ENCODE measurements at places on chromosomes 13 and 19. TPM values are rescaled to one million over a fixed set of nuclear protein-coding genes. Genes with fewer than 3 reads are reported as not detected.

ENOX1 gene
- 5.3 TPM for total RNA-seq

- no peaks in the 10 kb centered on the region for H3K36me3 ChIP-seq
- H3K27me3 ChIP-seq: no peaks in the 10 kb centered on the region
- no peak overlapping the region for H3K4me3 ChIP-seq
- peak overlapping the region; percentile 59 for H3K27ac ChIP-seq
- no peaks in the 10 kb centered on the region for H3K4me1 ChIP-seq
These were observed 26.7 kb downstream of the RCBTB2 start for GRCh38 chr13:48506092-48506701.

DNA sequence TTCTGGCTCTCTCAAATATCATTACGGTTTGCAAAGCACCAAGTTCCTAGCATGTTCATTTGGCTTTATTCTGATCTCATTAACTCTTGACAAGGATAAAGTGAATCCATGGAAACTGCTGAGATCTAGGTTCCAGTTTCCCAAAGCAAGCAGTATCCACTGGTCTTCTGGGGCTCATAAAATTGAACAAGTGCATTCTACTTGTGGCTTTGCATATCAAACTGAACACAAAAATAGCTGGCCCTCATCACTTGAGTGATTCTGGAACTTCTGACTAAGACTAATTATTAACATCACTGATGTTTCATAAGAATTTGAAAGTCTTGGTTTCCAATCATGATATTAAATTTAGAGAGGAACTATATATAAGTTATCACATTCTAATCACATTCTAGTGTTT, 6.3 kb upstream of the KCTD12 start:
- no peaks in the 10 kb centered on the region for H3K4me1 ChIP-seq
- H3K27me3 ChIP-seq: no peaks in the 10 kb centered on the region
- no peak overlapping the region for H3K4me3 ChIP-seq
- no peak for DNase-seq
- no peak overlapping the region for H3K27ac ChIP-seq

- no peaks in the 10 kb centered on the region for H3K36me3 ChIP-seq
- DNase-seq: no peak
- H3K27me3 ChIP-seq: no peaks in the 10 kb centered on the region
- no peak overlapping the region for H3K4me3 ChIP-seq
- H3K4me1 ChIP-seq: no peaks in the 10 kb centered on the region
These were observed 381.0 kb downstream of the TSHZ3 start for GRCh38 chr19:30968210-30968609.

GRCh38 chr13:114174529-114174961, 4.5 kb upstream of the CFAP97D2 start:
- DNase-seq: no peak
- H3K4me1 ChIP-seq: no peaks in the 10 kb centered on the region
- no peak overlapping the region for H3K4me3 ChIP-seq
- no peak overlapping the region for H3K27ac ChIP-seq
- no peaks in the 10 kb centered on the region for H3K36me3 ChIP-seq
- H3K27me3 ChIP-seq: no peaks in the 10 kb centered on the region

LHB gene
- 5.2 TPM for total RNA-seq

KCNC3 gene
- total RNA-seq: 10.6 TPM

DNA sequence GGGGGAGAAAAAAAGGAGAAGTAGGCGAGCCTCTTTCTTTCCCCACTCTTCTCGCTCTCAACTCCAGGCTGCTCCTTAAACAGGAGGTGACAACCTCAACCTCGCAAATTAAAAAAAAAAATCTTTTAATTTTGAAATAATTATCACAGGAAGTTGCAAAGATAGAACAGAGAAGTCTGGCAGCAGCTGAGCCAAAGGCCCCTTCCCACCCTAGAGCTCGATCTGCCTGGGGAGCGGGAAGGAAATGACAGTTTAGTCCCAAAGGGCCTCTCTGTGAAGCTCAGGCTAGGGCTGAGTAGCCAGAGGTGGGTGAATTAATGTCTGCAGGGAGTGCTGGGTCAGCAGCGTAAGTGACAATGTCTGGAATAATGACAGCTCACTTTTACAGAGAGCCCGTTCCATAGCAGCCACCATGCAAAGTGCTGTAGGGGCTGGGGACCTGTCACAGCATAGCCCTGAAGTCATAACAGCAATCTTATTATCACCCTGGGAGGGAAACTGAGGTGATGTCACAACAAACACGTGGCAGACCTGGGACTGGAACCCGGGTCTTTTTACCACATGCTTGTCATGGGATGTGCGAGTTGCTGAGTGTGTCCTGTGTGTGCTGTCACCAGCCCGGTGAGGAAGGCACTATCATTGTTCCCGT, 8.8 kb upstream of the CD22 start:
- H3K27me3 ChIP-seq: no peaks in the 10 kb centered on the region
- H3K4me1 ChIP-seq: no peaks in the 10 kb centered on the region
- no peaks in the 10 kb centered on the region for H3K36me3 ChIP-seq
- H3K27ac ChIP-seq: no peak overlapping the region

PLIN4 gene
- 13.9 TPM for total RNA-seq

GRCh38 chr19:10228920-10229319, 2.2 kb downstream of the S1PR2 start:
- no peaks in the 10 kb centered on the region for H3K27me3 ChIP-seq
- no peak overlapping the region for H3K4me3 ChIP-seq
- DNase-seq: no peak
- peaks cover 3% of the 10 kb centered on the region for H3K4me1 ChIP-seq

GRCh38 chr13:111005364-111005763, 90.5 kb upstream of the ANKRD10 start:
- DNase-seq: no peak
- no peaks in the 10 kb centered on the region for H3K36me3 ChIP-seq
- H3K4me1 ChIP-seq: peaks cover 3% of the 10 kb centered on the region
- no peak overlapping the region for H3K4me3 ChIP-seq
- peak overlapping the region; percentile 81 for H3K27ac ChIP-seq

BEST2 gene
- not detected for total RNA-seq

NTF4 gene
- 24.4 TPM for total RNA-seq

- H3K4me1 ChIP-seq: no peaks in the 10 kb centered on the region
- no peak overlapping the region for H3K27ac ChIP-seq
- H3K36me3 ChIP-seq: no peaks in the 10 kb centered on the region
These were observed 21.7 kb upstream of the CALM3 start for GRCh38 chr19:46579361-46579879.

GRCh38 chr13:105642511-105642958, 892.9 kb downstream of the EFNB2 start:
- H3K4me3 ChIP-seq: no peak overlapping the region
- no peaks in the 10 kb centered on the region for H3K27me3 ChIP-seq
- no peak for DNase-seq
- no peak overlapping the region for H3K27ac ChIP-seq

DNA sequence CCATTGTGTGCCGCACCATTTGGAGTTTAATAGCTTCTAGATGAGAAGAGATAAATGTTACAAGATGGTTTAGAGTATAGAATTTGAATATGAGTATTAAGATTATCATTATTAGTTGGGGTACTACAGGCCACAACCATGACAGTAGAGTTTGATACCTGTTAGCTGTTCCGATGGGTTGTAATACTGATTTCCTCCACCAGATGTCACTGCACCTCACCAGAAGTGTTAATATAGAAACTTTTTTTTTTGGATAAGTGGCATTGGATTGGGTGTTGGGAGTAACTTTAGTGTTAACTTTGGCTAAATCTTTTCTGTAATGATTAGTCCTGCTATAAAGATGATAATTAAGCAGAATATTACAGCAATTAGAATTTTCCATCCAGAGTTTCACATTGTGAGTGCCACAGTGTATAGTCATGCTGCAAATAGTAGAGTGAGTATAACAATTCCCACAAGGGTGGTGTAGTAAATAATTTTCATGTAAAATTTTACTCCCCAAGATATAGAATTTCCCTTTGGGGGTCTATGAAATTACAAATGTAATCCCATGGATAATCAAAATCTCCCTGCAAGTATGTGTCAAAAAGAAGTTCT, 56.3 kb downstream of the PSG3 start:
- DNase-seq: no peak
- no peaks in the 10 kb centered on the region for H3K36me3 ChIP-seq
- H3K4me3 ChIP-seq: no peak overlapping the region
- no peak overlapping the region for H3K27ac ChIP-seq
- H3K27me3 ChIP-seq: no peaks in the 10 kb centered on the region

COL5A3 gene
- total RNA-seq: 2.0 TPM
